Heart left ventricle (tissue), 16 donors: ENCODE measurements at places on chromosomes 7 and 10. TPM values are rescaled to one million over a fixed set of nuclear protein-coding genes. Genes with fewer than 3 reads are reported as not detected.
A peak's percentile ranks its signal among the peaks of the same experiment; 100 is the strongest.

- peaks cover 5% of the 10 kb centered on the region for H3K27me3 ChIP-seq
- H3K27ac ChIP-seq: no peak overlapping the region
- H3K4me1 ChIP-seq: peaks cover 5% of the 10 kb centered on the region
- H3K36me3 ChIP-seq: no peaks in the 10 kb centered on the region
- peak; percentile 64 for DNase-seq
These were observed 62.8 kb upstream of the C7orf33 start for GRCh38 chr7:148527717-148528168.

TSPAN13 gene
- 9.7 TPM for total RNA-seq

PDE1C gene
- 307 TPM for total RNA-seq

ADGRA1 gene
- not detected for total RNA-seq

DNA sequence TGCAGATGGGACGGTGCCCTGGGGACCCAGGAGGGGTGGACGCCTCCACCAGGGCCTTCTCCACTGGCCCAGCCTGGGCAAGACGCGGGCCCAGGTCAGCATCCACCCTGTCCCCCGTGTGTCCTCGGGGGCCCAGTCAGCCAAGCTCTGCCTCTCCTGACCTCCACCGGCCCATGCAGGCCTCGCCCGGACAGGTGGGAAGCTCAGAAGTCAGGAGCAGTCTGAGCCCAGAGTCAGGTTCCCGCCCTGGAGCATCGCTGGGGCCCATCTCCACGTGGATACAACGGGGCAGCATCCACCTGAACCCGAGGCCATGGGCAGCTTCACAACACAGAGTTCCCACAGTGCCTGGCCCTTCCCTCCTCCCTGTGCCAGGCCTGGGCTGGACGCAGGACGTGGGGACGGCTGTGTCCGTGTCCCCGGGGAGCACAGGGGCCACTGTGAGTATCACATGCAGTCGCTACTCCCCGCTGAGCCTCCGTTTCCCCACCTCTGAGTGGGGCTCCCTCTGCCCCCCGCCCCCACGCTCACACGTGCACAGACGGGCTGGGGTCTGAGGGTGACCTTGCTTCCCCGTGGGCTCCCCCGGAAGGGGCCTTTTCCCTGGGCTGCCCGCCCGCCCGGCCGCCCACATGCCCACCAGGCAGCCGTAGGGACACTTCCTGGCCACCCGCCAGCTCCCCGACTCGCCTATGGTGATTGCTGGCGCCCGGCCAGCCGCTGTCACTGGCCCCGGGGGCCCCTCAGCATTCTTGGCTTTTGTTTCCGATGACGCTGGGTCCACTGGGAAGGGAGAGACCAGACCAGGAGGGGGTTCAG is 64.3 kb downstream of the PDGFA start:
- no peak overlapping the region for H3K27ac ChIP-seq
- no peak overlapping the region for H3K4me3 ChIP-seq
- peaks cover 10% of the 10 kb centered on the region for H3K27me3 ChIP-seq
- peaks cover 21% of the 10 kb centered on the region for H3K4me1 ChIP-seq
- peak; percentile 83 for DNase-seq
- H3K36me3 ChIP-seq: no peaks in the 10 kb centered on the region

- no peak overlapping the region for H3K27ac ChIP-seq
- no peaks in the 10 kb centered on the region for H3K4me1 ChIP-seq
- H3K4me3 ChIP-seq: no peak overlapping the region
- no peaks in the 10 kb centered on the region for H3K36me3 ChIP-seq
These were observed 6.8 kb downstream of the ITGA8 start for GRCh38 chr10:15712883-15713282.

PNLIPRP1 gene
- total RNA-seq: 0.81 TPM

GRCh38 chr7:144407266-144407931 is 3.9 kb upstream of the NOBOX start:
- no peak overlapping the region for H3K4me3 ChIP-seq
- H3K27me3 ChIP-seq: no peaks in the 10 kb centered on the region
- H3K4me1 ChIP-seq: no peaks in the 10 kb centered on the region
- no peaks in the 10 kb centered on the region for H3K36me3 ChIP-seq
- no peak overlapping the region for H3K27ac ChIP-seq
- no peak for DNase-seq

ARMC3 gene
- total RNA-seq: not detected

MAT1A gene
- total RNA-seq: not detected

GRCh38 chr7:23385140-23385539 is 85.2 kb downstream of the IGF2BP3 start:
- no peaks in the 10 kb centered on the region for H3K4me1 ChIP-seq
- H3K4me3 ChIP-seq: no peak overlapping the region
- no peak for DNase-seq
- H3K36me3 ChIP-seq: no peaks in the 10 kb centered on the region
- no peaks in the 10 kb centered on the region for H3K27me3 ChIP-seq
- H3K27ac ChIP-seq: no peak overlapping the region

MRLN gene
- 2.2 TPM for total RNA-seq

GRCh38 chr10:82628373-82628772 is 753.4 kb downstream of the NRG3 start:
- H3K4me3 ChIP-seq: no peak overlapping the region
- no peak overlapping the region for H3K27ac ChIP-seq
- H3K27me3 ChIP-seq: no peaks in the 10 kb centered on the region

CC2D2B gene
- total RNA-seq: 0.53 TPM
